ENCODE measurements at places on chromosomes 1 and 21.
A peak's percentile ranks its signal among the peaks of the same experiment; 100 is the strongest.

GRCh38 chr1:42142894-42143675 is 10.1 kb upstream of the GUCA2B start:
- peak; percentile 7 for DNase-seq

GRCh38 chr1:18246543-18246942 is 138.9 kb downstream of the IGSF21 start:
- DNase-seq: no peak

- DNase-seq: peak; percentile 63
Measured at GRCh38 chr1:147264158-147264768, 21.8 kb downstream of the CHD1L start.

DNA sequence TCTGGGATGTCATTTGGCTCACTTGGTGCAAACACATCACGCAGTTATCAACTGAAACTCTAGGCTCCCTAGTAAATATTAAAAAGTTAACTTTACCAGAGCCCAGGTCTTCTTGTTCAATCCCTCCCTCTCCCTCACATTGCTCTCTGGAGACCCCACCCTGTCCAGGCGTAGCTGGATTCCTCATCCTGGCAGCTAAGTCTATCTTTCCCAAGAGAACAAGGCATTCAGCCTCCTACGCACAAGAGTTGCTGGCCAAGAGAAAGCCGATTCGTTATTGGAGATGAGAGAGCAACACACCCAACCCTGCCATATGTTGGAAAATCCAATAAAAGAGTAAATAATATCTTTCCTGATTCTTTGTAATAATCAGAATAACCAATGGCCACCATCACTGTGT is 117.9 kb downstream of the SLC30A10 start:
- no peak for DNase-seq

GRCh38 chr1:901108-901859 is 22.4 kb upstream of the SAMD11 start:
- no peak for DNase-seq
